ENCODE measurements at places on chromosomes 4 and X. TPM values are rescaled to one million over a fixed set of nuclear protein-coding genes. Genes with fewer than 3 reads are reported as not detected.

DNA sequence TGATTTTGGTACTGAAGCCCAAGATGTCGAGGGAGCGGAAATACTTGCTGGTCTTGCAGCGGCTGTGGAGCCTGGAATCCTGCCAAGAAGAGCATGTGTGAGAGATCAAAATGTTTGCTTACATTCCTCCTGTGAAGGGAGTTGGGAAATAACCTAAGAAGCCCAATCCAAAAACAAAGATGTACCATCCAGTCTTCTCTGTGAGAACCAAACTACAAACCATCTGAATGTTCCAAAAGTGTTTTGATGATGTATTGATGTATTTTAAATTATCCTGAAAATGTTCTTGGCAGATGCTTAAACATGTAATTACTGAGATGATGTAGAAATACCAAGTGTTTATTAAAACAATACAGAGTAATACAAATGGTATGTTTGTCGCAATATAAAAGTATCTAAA, 10.1 kb upstream of the ADH1A start:
- H3K27me3 ChIP-seq = no peaks in the 10 kb centered on the region
- peak; percentile 36 for DNase-seq
- no peak overlapping the region for H3K4me3 ChIP-seq

DNA sequence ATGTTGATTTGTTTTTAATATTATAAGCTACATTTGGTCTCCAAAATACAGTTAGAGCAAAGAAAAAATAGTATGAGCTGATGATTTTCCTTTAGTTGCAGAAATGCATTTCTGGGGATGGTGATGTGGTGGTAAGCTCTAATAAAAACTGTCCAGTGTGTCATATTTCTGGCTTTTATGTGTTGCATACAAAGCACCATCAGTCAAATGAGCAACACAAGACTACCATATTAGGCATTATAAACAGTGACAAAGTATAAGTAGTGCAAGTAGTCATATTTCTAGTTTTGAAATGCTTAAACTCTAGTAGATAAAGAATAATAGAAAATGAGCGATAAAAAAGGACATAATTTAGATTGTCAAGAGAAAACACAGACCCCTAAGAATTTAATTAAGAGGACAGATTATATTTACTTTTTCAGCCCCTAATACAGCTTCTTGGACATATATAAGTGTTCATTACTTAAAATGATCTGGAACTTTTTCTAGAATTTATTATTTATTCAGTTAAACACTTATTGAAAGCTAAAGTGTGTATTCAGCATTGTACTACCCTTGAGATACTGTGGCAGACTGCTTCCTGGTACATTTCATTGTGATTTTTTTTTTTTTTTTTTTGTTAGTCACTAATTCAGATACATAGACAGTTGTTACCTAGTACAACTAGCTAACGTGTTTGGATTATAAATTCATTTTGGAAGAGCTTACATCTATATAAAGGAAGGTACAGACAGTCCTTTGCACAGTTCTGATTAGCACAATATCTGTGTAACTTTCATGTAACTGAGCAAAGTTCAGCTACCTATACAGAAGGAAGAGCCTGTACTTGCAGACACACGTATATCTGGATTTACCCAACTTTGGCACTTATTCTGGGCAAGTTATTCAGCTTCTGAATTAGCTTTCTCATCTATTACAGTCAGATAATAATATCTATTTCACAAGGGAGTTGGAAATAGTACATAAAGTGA, 22.3 kb downstream of the RAP1GDS1 start:
- no peak overlapping the region for H3K4me3 ChIP-seq
- DNase-seq = no peak
- H3K27ac ChIP-seq = no peak overlapping the region
- H3K36me3 ChIP-seq = no peaks in the 10 kb centered on the region
- no peaks in the 10 kb centered on the region for H3K4me1 ChIP-seq

- no peak overlapping the region for H3K4me3 ChIP-seq
- no peak for DNase-seq
- no peaks in the 10 kb centered on the region for H3K36me3 ChIP-seq
- no peaks in the 10 kb centered on the region for H3K27me3 ChIP-seq
- no peak overlapping the region for H3K27ac ChIP-seq
Observed at GRCh38 chr4:188399834-188400233, 260.6 kb downstream of the TRIML1 start.

DNA sequence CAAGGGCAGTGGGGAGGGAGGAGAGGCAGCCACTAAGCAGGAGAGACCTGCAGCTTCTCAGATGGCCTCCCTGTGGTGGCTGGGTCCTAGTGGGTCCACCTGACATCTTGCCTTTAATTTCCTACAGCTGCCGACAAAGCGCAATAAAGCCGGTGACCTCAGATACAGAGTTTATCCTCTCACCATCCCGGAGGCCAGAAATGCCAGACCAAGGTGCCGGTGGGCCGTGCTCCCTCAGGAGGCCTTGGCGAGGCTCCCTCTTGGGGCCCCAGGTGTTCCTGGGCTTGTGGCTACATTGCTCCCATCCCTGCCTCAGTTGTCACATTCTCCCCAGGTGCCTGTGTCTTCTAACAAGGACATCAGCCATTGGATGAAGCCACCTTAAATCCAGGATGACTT, 103.0 kb downstream of the ADRA2C start:
- DNase-seq = no peak
- H3K4me1 ChIP-seq = peaks cover 7% of the 10 kb centered on the region
- peaks cover 33% of the 10 kb centered on the region for H3K27me3 ChIP-seq
- H3K36me3 ChIP-seq = no peaks in the 10 kb centered on the region

- no peaks in the 10 kb centered on the region for H3K4me1 ChIP-seq
- H3K27ac ChIP-seq = no peak overlapping the region
- H3K27me3 ChIP-seq = peaks cover 3% of the 10 kb centered on the region
- DNase-seq = no peak
- H3K36me3 ChIP-seq = no peaks in the 10 kb centered on the region
Observed at GRCh38 chrX:42803320-42803719, 25.4 kb upstream of the PPP1R2C start.

- no peaks in the 10 kb centered on the region for H3K27me3 ChIP-seq
- no peaks in the 10 kb centered on the region for H3K36me3 ChIP-seq
- no peak overlapping the region for H3K4me3 ChIP-seq
Observed at GRCh38 chr4:35772291-35772690, 472.0 kb downstream of the ARAP2 start.

GRCh38 chr4:787561-787981, 38.4 kb downstream of the CPLX1 start:
- H3K27ac ChIP-seq = no peak overlapping the region
- peaks cover 49% of the 10 kb centered on the region for H3K27me3 ChIP-seq
- no peak overlapping the region for H3K4me3 ChIP-seq
- H3K36me3 ChIP-seq = peaks cover 28% of the 10 kb centered on the region

- H3K27ac ChIP-seq = no peak overlapping the region
- no peaks in the 10 kb centered on the region for H3K4me1 ChIP-seq
- H3K4me3 ChIP-seq = no peak overlapping the region
Observed at GRCh38 chrX:41759817-41760216, 35.8 kb downstream of the GPR82 start.

GRCh38 chr4:48746608-48747362, 33.3 kb downstream of the FRYL start:
- DNase-seq = no peak
- H3K27ac ChIP-seq = no peak overlapping the region
- no peaks in the 10 kb centered on the region for H3K4me1 ChIP-seq
- no peaks in the 10 kb centered on the region for H3K36me3 ChIP-seq
- no peak overlapping the region for H3K4me3 ChIP-seq

GRCh38 chr4:93633721-93634120, 194.8 kb upstream of the ATOH1 start:
- no peak for DNase-seq
- no peak overlapping the region for H3K27ac ChIP-seq
- no peaks in the 10 kb centered on the region for H3K27me3 ChIP-seq
- H3K4me3 ChIP-seq = no peak overlapping the region
- no peaks in the 10 kb centered on the region for H3K4me1 ChIP-seq

DNA sequence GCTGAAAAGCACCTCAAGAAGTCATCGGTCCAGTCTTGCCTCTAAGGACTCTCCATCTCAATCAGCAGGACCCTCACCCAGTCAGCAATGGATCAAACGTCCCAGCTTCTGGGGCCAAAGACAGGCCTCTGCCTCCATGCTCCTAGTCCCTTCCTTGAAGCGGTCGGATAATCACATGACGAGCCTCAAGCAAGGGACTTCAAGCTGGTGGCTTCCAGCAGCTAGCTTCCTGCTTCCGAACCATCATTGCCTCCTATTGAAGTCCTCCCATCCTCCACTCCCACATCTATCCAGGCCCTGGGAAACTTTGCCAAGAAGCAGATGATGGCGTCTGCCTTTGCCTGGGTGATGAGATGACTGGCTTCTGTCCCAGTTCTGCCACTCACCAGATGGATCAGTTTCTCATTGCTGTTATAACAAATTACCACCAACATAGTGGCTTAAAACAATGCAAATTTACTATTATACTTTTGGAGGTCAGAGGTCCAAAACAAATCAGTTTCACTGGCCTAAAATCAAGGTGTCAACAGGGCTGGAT, 135.2 kb upstream of the MAMLD1 start:
- peak; percentile 3 for DNase-seq
- H3K4me3 ChIP-seq = no peak overlapping the region
- H3K4me1 ChIP-seq = no peaks in the 10 kb centered on the region
- H3K27me3 ChIP-seq = peaks cover 7% of the 10 kb centered on the region
- H3K36me3 ChIP-seq = no peaks in the 10 kb centered on the region
- no peak overlapping the region for H3K27ac ChIP-seq

DNA sequence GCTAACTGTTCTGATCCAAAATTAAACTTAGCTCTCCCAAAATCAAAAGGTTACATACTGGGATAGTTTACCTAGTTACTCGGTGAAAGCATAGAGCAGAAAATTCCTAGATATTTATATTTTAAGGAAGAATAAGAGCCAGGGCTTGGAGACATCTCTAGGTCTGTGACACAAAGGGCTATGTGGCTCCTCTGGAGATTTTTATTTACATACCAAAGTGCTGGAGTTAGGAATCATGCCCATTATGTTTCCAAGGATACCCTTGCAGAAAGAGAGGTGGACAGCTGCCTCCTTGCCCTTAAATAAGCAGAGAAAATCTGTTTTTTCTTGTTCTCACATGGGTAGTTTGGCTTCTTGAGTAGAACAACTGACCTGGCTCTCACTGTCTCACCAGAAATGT, 9.0 kb downstream of the COX7B2 start:
- no peak overlapping the region for H3K27ac ChIP-seq
- H3K36me3 ChIP-seq = no peaks in the 10 kb centered on the region
- DNase-seq = no peak
- no peak overlapping the region for H3K4me3 ChIP-seq
- H3K27me3 ChIP-seq = no peaks in the 10 kb centered on the region

DNA sequence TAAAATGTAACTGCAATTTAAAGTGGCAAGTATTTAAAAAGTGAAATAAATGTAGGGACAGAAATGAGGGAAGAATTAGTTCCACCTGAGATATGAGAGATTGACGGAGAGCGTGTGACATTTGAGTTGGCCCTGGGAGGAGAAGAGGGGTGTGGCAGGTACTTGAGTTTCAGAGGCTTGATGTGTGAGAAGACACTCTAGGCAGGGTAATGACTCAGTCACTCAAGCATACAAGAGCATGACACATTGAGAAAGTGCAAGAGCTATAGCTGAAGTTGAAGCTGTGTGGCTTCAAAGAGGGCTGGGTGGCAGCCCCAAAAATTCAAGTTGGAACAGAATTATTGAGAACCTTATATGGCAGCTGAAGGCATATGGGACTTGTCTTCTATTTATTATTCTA, 420.5 kb downstream of the SLITRK2 start:
- no peaks in the 10 kb centered on the region for H3K27me3 ChIP-seq
- H3K4me3 ChIP-seq = no peak overlapping the region
- H3K27ac ChIP-seq = no peak overlapping the region
- H3K36me3 ChIP-seq = no peaks in the 10 kb centered on the region
- no peaks in the 10 kb centered on the region for H3K4me1 ChIP-seq
- no peak for DNase-seq

DNA sequence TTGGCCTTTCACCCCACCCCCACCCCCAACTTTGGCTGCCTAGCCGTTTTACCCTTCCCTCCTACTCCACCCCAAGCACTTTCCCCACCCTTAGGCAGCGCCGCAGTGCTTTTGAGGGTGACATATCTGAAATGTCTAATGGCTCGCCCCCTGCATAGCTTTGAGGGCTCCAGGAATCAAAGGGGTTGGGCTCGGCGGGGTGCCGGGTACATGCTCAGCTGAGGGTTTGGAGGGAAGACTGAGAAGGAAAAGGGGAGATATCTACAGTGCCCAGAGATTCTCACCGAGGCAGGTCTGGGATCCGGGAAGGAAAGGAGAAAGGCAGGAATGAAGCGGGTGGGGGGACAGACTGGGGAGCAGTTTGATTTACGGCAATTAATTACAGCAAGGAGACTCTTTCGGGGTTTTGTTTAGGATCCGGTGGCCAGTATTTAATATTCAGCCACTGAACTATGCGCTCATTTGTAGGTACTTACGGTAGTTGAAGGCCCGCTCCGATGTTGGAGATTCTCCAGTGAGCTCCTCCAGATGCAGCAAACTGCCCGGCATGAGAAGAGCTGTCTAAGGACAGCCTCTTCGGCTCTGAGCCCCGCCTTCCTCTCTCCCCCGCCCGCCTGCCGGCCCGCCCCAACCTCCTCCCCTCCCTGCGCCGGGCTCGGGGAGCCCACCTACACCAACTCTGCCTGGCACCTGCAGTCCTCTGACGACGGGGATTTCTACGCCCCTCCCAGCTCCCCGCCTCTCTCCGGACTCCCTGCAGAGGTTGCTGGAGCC, at the start of gene IGSF1:
Gene IGSF1 (minus strand): TSS at position 569 of the 774 bp plus-strand sequence. CDS start 2,632 bp downstream, outside the sequence.
- no peak within 1 kb of the TSS for H3K27ac ChIP-seq
- H3K27me3 ChIP-seq = peaks cover 19% of the 10 kb centered on the region
- peak; percentile 27 for DNase-seq
- H3K4me3 ChIP-seq = peak within 1 kb of the TSS; percentile 42
- H3K4me1 ChIP-seq = peaks cover 12% of the 10 kb centered on the region

- DNase-seq = no peak
- no peaks in the 10 kb centered on the region for H3K4me1 ChIP-seq
- H3K27me3 ChIP-seq = no peaks in the 10 kb centered on the region
- H3K4me3 ChIP-seq = no peak overlapping the region
- H3K36me3 ChIP-seq = no peaks in the 10 kb centered on the region
Observed at GRCh38 chr4:55323375-55323774, 22.7 kb upstream of the SRD5A3 start.

GRCh38 chr4:55868581-55869090, 15.2 kb downstream of the EXOC1 start:
- no peak overlapping the region for H3K27ac ChIP-seq
- H3K36me3 ChIP-seq = peaks cover 4% of the 10 kb centered on the region
- H3K4me3 ChIP-seq = no peak overlapping the region
- no peaks in the 10 kb centered on the region for H3K4me1 ChIP-seq
- H3K27me3 ChIP-seq = no peaks in the 10 kb centered on the region

- H3K36me3 ChIP-seq = no peaks in the 10 kb centered on the region
- H3K27ac ChIP-seq = no peak overlapping the region
- H3K4me3 ChIP-seq = no peak overlapping the region
- no peaks in the 10 kb centered on the region for H3K4me1 ChIP-seq
- no peak for DNase-seq
Observed at GRCh38 chrX:72392816-72393800, 87.4 kb upstream of the CITED1 start.

Gene DNAAF6
- total RNA-seq = 0.59 TPM

Gene SNX25
- 30.1 TPM for total RNA-seq

Gene MAGEA8
- not detected for total RNA-seq

Gene GYPA
- total RNA-seq = 9.9 TPM

Gene KDR
- total RNA-seq = 79.9 TPM

Gene TCEAL8
- total RNA-seq = 120 TPM

Gene JAKMIP1
- total RNA-seq = 13.5 TPM

Gene ZFP42
- total RNA-seq = 0.55 TPM

Gene BTC
- 1.4 TPM for total RNA-seq

Gene NKX3-2
- 0.20 TPM for total RNA-seq

Gene BBS7
- total RNA-seq = 48.0 TPM

Gene TLR1
- total RNA-seq = 11.0 TPM

Gene MAGEA1
- total RNA-seq = not detected

Gene DUSP21
- not detected for total RNA-seq

Gene MID2
- total RNA-seq = 25.0 TPM

Gene AKAP4
- not detected for total RNA-seq

Gene EDNRA
- 39.2 TPM for total RNA-seq
